ENCODE measurements at places on chromosomes 5 and 9.

DNA sequence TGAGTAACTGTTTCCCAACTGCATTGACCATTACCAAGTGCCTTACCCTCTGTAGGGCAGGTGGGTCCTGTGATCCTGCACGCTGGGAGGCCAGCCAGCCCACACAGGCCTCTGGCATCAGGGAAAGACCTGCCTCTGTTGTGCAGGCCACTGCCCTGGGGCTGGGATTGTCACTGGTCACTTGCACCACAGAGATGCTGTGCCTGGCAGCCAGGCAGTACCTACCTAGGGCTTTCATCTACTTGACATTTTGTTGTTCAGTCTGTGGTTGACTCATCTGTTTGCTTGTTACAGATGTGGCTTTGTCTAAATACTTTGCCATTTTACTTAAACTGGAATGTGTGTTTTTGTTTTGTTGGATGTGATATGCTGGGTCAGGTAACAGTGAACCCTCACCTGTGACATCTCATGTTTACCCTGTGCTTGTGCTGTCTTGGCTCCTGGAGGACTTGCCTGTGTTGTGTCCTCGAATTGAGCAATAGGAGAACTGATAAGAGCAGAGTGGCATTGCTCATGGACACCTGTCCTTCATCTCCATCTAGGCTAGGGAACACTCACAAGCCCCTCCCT, 32.8 kb downstream of the SECISBP2 start:
- H3K36me3 ChIP-seq = peaks cover 88% of the 10 kb centered on the region
- no peak overlapping the region for H3K27ac ChIP-seq
- DNase-seq = no peak
- H3K4me1 ChIP-seq = peaks cover 18% of the 10 kb centered on the region
- no peak overlapping the region for H3K4me3 ChIP-seq

DNA sequence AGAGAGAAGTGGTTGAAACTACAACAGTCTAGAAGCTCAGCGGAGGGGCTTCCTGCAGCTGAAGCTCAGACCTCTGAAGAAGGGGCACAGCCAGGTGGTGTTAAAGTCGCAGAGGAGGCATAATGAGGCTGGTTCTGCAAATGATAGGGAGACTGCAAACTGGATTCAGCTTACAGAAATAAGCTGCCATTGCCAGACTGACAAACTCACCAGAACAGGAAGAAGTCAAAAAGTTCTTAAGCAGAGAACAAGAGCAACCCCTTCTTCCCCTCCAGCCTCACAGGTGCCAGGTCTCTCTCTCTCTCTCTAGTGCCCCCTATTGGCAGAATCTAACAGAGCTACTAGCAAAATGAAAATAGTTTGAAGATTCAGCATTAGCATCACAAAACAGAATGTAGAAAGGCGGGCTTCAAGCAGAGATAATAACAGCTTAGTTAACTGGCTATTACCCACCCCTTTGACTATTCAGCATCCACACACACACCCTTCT, 76.7 kb downstream of the GRAMD2B start:
- H3K4me1 ChIP-seq = peaks cover 6% of the 10 kb centered on the region
- no peak for DNase-seq
- H3K27ac ChIP-seq = no peak overlapping the region

- no peaks in the 10 kb centered on the region for H3K4me1 ChIP-seq
- H3K27me3 ChIP-seq = peaks cover 4% of the 10 kb centered on the region
- no peak overlapping the region for H3K27ac ChIP-seq
- H3K36me3 ChIP-seq = no peaks in the 10 kb centered on the region
These were observed 49.7 kb upstream of the ARL15 start for GRCh38 chr5:54360089-54360488.

- no peak overlapping the region for H3K27ac ChIP-seq
- H3K4me1 ChIP-seq = peaks cover 12% of the 10 kb centered on the region
- no peak for DNase-seq
- H3K36me3 ChIP-seq = no peaks in the 10 kb centered on the region
- no peaks in the 10 kb centered on the region for H3K27me3 ChIP-seq
These were observed 43.1 kb upstream of the TTC39B start for GRCh38 chr9:15349892-15350761.

DNA sequence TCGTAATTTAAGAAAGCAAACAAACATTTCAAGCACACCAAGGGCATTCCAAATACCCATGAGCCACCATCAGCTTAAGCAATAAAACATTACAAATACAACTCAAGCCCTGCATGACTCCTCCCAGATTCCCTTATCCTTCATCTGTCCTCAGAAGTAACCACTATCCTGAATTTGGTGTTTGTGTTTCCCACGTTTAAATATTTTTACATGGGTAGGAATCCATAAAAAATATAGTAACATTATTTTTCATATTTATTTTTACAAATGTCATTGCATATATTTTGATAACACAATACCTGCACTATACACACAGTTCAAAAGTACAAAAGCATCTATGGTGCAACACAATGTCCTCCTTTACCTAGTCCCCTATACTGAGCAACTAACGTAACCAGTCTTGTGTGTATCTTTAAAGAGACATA, 6.4 kb downstream of the PRKAA1 start:
- peaks cover 27% of the 10 kb centered on the region for H3K4me1 ChIP-seq
- no peaks in the 10 kb centered on the region for H3K27me3 ChIP-seq
- H3K36me3 ChIP-seq = peaks cover 54% of the 10 kb centered on the region

DNA sequence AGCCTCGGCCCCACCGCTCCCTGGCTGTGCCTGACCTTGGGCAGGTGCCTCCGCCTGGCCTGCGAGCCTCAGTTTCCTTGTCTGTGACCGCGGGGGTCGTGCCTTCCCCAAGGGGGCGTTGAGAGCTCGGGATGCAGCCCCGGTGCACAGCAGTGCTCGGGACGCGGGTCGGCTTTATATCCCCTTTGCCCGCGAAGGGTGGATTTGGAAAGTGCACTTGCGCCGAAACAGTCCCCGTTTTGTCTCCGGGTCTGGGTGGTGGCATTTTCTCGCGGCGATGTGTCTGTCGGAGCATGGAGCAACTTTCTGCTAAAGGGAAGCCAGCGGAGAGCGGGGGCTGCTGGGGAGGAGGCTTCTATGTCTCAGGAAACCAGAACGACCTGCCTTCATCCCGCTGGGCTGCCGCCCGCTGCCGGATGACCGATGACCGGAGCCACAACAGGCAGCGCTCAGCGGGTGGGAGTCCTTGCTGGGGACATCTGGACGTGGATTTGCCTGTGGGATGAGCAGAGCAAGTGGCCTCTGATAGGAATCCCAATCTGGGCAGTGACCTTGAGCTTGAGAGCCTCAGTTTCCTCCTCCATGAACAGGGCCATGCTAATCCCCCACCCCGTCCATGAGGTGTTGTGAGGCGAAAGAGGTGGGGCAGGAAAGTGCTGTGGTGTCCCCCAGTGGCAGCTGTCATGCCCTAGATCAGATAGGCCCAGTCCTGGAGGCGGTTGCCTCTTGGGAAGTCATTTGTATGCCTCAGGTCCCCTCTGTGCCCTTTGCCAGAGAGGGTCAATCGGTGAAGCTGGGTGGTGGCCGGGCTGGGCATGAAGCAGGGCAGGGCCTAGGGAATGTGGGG, 651 bp downstream of the HRH2 start:
- H3K36me3 ChIP-seq = peaks cover 54% of the 10 kb centered on the region
- peak overlapping the region; percentile 78 for H3K27ac ChIP-seq
- peaks cover 81% of the 10 kb centered on the region for H3K4me1 ChIP-seq
- H3K4me3 ChIP-seq = peak overlapping the region; percentile 90

DNA sequence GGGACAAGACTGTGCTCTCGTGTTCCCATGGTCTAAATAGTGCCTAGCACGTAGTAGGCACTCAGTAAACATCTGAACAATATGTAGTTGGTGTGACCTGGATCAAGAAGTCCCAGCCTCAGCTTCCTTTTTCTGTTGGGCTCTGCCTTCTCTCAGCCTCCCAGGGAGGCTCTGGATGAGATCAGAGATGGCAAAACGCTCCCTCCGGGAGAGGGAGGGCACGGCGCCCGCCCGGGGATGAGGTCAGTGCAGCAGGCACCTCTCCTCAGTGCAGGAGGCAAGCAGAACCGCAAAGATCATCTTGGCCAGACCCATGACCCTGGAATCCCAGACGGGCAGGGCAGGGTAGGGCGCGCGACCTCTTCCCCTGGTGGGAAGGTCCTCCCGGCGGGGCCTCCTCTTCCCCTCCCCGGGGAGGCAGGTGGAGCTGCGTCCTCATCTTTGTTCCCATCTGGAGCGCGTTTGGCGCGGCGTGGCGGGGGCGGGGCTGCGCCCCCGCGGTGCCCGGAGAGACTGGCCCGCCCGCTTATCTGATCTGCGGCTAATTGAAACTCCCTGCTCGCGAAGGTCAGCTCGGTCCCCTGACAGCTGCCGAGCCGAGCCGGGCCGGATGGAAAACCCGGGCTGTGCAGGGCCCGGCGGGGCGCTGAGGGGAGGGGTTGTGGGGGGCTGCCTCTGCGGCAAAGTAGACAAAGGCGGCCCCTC, 60.9 kb downstream of the CXXC5 start:
- H3K36me3 ChIP-seq = no peaks in the 10 kb centered on the region
- no peak for DNase-seq
- H3K27ac ChIP-seq = no peak overlapping the region
- peaks cover 45% of the 10 kb centered on the region for H3K27me3 ChIP-seq
- no peak overlapping the region for H3K4me3 ChIP-seq

GRCh38 chr5:109908366-109908765, 218.6 kb downstream of the MAN2A1 start:
- no peaks in the 10 kb centered on the region for H3K27me3 ChIP-seq
- DNase-seq = no peak

GRCh38 chr5:6476313-6476661, 27.6 kb downstream of the UBE2QL1 start:
- H3K4me1 ChIP-seq = no peaks in the 10 kb centered on the region
- H3K4me3 ChIP-seq = no peak overlapping the region
- no peaks in the 10 kb centered on the region for H3K36me3 ChIP-seq
- DNase-seq = no peak

- H3K4me1 ChIP-seq = peaks cover 6% of the 10 kb centered on the region
- no peak overlapping the region for H3K27ac ChIP-seq
- DNase-seq = no peak
- H3K27me3 ChIP-seq = peaks cover 47% of the 10 kb centered on the region
These were observed 1.6 kb downstream of the BASP1 start for GRCh38 chr5:17219006-17219422.

- DNase-seq = no peak
- H3K4me3 ChIP-seq = no peak overlapping the region
- H3K27me3 ChIP-seq = peaks cover 3% of the 10 kb centered on the region
- H3K27ac ChIP-seq = no peak overlapping the region
- H3K4me1 ChIP-seq = no peaks in the 10 kb centered on the region
These were observed 155.8 kb downstream of the DAB2IP start for GRCh38 chr9:121807069-121807822.

DNA sequence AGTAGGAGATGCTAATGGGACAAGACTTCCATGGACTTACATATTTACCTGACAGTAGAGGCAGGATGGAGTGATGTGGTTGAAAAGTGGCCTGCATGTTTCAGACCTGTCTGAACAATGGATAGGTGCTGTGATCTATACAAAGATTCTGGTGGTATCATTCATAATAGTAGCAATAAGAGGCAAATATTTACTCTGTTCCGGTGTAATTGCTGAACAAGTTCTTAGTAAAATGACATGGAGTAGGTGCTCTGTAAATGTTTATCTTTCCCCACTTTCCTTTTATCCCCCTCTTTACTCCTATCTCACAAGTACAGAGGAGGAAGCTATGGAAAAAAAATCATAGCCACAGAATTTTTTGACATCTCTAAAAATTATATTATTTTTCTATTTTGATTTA, 159.0 kb upstream of the SLC12A2 start:
- DNase-seq = no peak
- no peak overlapping the region for H3K27ac ChIP-seq
- no peak overlapping the region for H3K4me3 ChIP-seq
- H3K4me1 ChIP-seq = no peaks in the 10 kb centered on the region

All from activated T-helper 2 cell treated with anti-CD3 and anti-CD28 coated beads, Interferon-gamma antibody, Interleukin-2, Interleukin-4, amounts not matched to agents 10 μg/mL and 5 μg/mL and 100 μg/mL, durations not matched to agents 14 hours and 24 hours and 36 hours (primary cell).